ENCODE measurements at places on chromosomes 4 and X.

GRCh38 chrX:69125094-69125493, 40.2 kb downstream of the PJA1 start:
- no peaks in the 10 kb centered on the region for H3K27me3 ChIP-seq
- H3K27ac ChIP-seq: no peak overlapping the region
- no peak overlapping the region for H3K4me3 ChIP-seq
- no peak for DNase-seq

GRCh38 chrX:119529345-119530276, 35.6 kb downstream of the STEEP1 start:
- no peak for DNase-seq
- H3K27me3 ChIP-seq: no peaks in the 10 kb centered on the region
- no peaks in the 10 kb centered on the region for H3K4me1 ChIP-seq
- no peak overlapping the region for H3K4me3 ChIP-seq
- no peak overlapping the region for H3K27ac ChIP-seq

- no peaks in the 10 kb centered on the region for H3K36me3 ChIP-seq
- H3K27me3 ChIP-seq: no peaks in the 10 kb centered on the region
- DNase-seq: no peak
- H3K4me3 ChIP-seq: no peak overlapping the region
Measured at GRCh38 chr4:145709843-145710242, 29.9 kb downstream of the C4orf51 start.

- no peaks in the 10 kb centered on the region for H3K36me3 ChIP-seq
- H3K27me3 ChIP-seq: no peaks in the 10 kb centered on the region
- H3K27ac ChIP-seq: no peak overlapping the region
- DNase-seq: no peak
- H3K4me1 ChIP-seq: no peaks in the 10 kb centered on the region
Measured at GRCh38 chr4:123379392-123379791, 17.2 kb upstream of the SPRY1 start.

GRCh38 chr4:56183344-56183959, 203.8 kb downstream of the AASDH start:
- DNase-seq: no peak
- no peak overlapping the region for H3K4me3 ChIP-seq
- no peak overlapping the region for H3K27ac ChIP-seq
- H3K4me1 ChIP-seq: peaks cover 8% of the 10 kb centered on the region
- H3K27me3 ChIP-seq: no peaks in the 10 kb centered on the region

DNA sequence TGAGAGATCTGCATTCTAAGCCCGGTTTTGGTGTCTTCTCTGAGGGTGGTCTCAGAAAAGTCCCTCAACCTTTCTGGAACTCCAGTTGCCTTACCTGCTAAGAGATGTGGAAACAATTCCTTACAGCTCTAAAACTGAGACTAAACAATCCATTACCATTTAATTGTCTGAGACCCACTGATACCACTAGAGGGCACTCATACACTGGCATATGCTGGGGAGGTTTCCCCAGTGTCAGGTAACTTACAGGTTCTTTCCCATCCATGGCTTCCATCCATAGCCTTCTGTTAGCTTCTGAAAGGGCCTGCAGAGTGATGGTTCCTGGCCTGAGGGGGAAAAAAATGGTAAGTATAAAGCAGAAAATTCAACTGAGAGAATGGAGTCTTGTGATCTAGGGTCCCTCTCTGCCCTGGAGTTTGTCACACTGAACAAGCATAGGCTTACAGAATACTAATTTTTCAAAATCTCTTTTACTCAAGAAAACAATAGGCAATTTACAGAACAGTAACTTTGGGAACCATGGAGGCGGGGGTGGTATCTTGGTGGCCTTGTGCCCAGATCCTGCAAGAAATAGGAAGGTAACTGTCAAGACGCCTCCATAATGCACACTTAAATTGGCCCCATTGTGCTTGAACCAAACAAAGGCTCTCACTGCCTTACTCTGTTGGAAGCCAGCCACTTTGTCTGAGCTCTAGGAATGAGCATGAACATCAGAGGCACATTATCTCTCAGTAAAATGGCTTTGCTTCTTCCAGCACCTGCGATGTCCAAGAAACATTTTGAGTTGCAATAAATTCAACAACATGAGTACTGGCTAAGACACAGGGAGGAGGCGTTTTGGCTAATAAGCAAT, 236.1 kb downstream of the OPHN1 start:
- no peaks in the 10 kb centered on the region for H3K27me3 ChIP-seq
- no peak for DNase-seq
- H3K4me3 ChIP-seq: no peak overlapping the region
- peaks cover 5% of the 10 kb centered on the region for H3K36me3 ChIP-seq

- no peak overlapping the region for H3K27ac ChIP-seq
- no peaks in the 10 kb centered on the region for H3K27me3 ChIP-seq
- no peaks in the 10 kb centered on the region for H3K4me1 ChIP-seq
- H3K36me3 ChIP-seq: no peaks in the 10 kb centered on the region
Measured at GRCh38 chrX:39574178-39574577, 523.6 kb downstream of the BCOR start.

GRCh38 chr4:145830699-145831098, 107.9 kb downstream of the ZNF827 start:
- H3K4me3 ChIP-seq: no peak overlapping the region
- no peak overlapping the region for H3K27ac ChIP-seq
- no peak for DNase-seq

DNA sequence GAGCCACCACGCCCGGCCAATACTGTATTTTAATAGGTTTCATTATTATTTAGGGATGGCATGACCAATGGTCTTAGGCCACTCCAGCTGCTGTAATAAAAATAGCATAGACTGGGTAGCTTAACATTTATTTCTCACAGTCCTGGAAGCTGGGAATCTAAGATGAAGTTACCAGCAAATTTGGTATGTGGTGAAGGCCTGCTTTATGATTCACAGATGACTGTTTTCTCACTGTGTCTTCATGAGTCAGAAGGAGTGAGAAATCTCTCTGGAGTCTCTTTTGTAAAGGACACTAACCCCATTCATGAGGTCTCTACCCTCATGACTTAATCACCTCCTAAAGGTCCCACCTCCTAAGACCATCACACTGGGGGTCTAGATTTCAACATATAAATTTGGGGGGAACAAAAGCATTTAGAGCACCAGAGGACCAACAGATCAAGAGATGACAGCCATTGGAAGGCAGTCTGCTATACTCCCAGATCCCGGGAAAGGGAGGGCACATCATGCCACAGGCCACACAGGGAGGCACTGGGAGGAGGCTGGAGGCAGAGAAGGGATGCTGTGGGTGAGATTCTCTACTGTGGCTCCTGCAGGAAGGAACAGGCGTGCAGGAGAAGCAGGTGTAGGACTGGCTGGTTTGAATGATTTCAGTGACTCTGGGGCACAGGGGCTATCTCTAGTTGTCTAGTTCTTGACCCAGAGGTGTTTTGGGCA, 335.8 kb upstream of the SFRP2 start:
- no peak overlapping the region for H3K4me3 ChIP-seq
- no peaks in the 10 kb centered on the region for H3K36me3 ChIP-seq
- H3K27ac ChIP-seq: peak overlapping the region; percentile 45
- no peaks in the 10 kb centered on the region for H3K27me3 ChIP-seq
- H3K4me1 ChIP-seq: peaks cover 13% of the 10 kb centered on the region
- DNase-seq: no peak

GRCh38 chrX:130771230-130771629, 131.8 kb downstream of the ENOX2 start:
- H3K36me3 ChIP-seq: no peaks in the 10 kb centered on the region
- H3K4me1 ChIP-seq: peaks cover 11% of the 10 kb centered on the region
- no peaks in the 10 kb centered on the region for H3K27me3 ChIP-seq

DNA sequence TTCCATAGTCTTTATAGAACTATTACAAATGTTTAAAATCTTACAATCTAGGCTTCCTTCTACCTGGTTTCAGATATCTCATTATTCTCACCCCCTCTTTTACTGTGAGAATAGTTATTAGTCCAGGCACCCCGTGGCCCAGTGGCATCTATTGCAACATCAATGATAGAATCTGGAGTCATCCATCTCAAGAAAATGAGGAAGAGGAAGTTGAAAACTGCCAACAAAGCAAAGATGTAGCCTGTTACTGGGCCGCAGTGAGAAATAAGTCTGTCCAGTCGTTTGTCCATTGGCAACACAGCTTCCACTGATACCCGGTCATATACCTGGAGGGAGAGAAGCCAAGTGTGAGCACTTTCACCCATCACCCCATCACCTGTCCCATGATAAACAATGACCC, 6.0 kb upstream of the ASB11 start:
- peaks cover 36% of the 10 kb centered on the region for H3K36me3 ChIP-seq
- no peak for DNase-seq
- no peak overlapping the region for H3K4me3 ChIP-seq
- H3K27me3 ChIP-seq: no peaks in the 10 kb centered on the region

DNA sequence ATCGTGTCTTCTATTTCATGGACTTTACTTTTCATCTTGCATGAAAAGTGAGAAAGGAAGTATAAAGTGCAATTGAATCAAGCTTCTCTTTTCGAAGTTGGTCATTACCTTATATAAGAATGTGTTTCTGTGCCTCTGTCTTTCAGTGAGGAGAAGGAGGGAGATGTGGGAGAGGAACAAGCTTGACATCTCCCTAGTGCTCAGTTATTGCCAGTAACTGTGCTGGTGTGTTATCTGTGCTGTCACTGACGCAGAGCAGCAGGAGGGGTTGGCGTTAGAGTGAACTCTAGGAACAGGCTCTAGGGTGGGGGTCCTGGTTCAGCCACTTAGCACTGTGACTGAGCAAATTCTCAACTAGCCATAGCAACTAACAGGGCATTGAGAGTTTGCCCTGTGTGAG, 34.0 kb upstream of the TBC1D9 start:
- no peaks in the 10 kb centered on the region for H3K27me3 ChIP-seq
- H3K36me3 ChIP-seq: no peaks in the 10 kb centered on the region
- no peak for DNase-seq

DNA sequence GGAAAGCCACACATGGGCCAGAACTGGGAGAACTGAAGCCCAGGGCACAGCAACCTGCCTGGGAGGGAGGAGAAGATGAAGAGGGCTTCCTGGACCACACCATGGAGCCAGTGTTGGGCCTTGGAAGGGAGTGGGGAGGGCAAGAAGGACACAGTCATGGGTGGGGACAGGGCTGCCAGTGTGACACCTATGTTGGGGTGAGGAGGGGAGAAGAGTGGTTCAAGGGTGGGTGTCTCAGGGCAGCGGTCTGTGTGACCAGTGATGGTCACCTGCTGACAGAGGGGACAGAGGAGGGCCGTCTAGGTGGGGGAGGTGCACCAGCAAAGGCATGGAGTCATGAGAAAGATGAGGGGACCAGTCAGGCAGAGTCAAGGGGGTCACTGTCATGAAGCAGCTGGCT, 13.8 kb downstream of the MAGED2 start:
- no peak for DNase-seq
- no peaks in the 10 kb centered on the region for H3K36me3 ChIP-seq
- no peaks in the 10 kb centered on the region for H3K27me3 ChIP-seq

DNA sequence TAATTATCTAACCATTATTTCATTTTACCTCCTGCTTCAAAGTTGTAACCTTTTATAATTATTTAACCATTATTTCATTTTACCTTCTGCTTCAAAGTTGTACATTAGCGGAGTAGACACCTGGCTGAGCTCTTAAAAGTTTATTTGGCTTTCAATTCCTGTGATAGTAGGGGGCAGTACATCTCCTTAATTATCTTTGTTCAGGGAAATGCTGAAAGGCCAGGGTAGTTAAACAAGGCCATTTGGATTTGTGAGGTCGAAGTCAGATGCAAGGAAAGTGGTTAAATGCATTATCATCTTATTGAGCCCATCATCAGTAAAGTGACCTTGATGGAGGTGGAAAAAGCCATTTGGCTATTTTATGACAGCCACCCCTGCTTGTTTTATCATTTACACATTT, 210.6 kb downstream of the TENM3 start:
- no peak overlapping the region for H3K27ac ChIP-seq
- H3K4me1 ChIP-seq: no peaks in the 10 kb centered on the region
- H3K27me3 ChIP-seq: peaks cover 25% of the 10 kb centered on the region
- H3K36me3 ChIP-seq: no peaks in the 10 kb centered on the region

- H3K4me3 ChIP-seq: no peak overlapping the region
- H3K27ac ChIP-seq: no peak overlapping the region
- no peak for DNase-seq
- H3K27me3 ChIP-seq: no peaks in the 10 kb centered on the region
Measured at GRCh38 chrX:144722307-144722706, 525.0 kb upstream of the SPANXN1 start.

GRCh38 chrX:13256603-13257002, 63.2 kb downstream of the ATXN3L start:
- no peaks in the 10 kb centered on the region for H3K27me3 ChIP-seq
- DNase-seq: no peak
- H3K4me3 ChIP-seq: no peak overlapping the region
- H3K27ac ChIP-seq: no peak overlapping the region
- no peaks in the 10 kb centered on the region for H3K36me3 ChIP-seq

DNA sequence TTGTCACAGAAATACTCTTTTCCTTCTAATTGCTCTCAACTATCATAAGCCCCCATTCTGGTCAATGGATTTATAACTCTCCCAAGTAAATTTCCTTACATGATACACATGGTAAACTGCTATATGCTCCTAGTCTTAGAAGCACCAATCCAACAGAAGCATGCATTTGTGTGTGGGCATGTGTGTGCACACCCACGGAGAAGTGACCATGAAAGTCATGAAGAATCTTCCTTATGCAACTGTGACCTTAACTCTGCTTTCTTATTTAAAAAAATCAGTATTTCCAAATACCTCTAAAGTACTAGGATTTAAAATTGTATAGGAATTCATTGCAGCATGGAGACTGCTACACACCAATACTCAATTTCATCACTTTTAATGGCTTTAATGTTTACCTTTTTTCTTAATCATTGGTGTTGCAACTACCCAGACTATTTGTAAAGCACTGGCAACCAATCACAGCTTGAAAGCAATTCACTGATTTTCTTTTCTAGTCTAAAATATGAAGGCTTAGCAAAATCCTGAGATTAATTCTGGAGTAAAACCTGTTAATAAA, 47.6 kb downstream of the MAML3 start:
- DNase-seq: no peak

DNA sequence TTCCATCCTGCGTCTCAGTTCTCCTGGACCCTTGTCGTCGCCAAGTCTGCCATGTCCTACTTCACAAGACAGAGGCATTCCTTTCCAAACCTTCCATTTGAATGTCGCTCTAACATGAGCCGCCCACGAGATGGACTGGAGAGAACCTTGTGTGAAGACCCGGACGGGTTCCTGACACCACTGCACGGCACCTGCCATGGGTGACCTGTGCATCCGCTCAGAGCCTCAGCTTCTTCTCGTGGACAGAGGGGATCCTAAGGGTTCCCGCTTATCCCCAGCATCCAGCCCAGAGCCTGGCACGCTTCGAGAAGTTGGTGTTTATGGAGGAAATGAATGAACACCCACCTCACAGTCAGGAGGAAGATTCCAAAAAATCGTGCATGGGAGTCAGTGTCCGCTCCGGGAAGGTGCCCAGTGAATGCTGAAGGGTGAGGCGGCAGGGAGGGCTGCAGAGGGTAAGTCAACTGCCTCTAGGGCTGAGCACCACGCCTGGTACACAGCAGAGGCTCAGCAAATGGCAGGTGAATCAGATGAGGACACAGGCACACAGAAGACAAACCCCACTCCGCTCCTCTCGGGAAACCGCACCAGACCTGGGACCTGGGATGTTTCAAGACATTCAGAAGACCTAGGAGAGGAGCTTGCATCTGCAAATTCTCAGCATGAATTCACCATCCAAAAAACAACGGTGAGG, 52.6 kb downstream of the WFS1 start:
- no peak overlapping the region for H3K27ac ChIP-seq
- no peak for DNase-seq
- H3K4me1 ChIP-seq: no peaks in the 10 kb centered on the region
- no peaks in the 10 kb centered on the region for H3K36me3 ChIP-seq
- no peaks in the 10 kb centered on the region for H3K27me3 ChIP-seq

- no peaks in the 10 kb centered on the region for H3K4me1 ChIP-seq
- H3K27me3 ChIP-seq: no peaks in the 10 kb centered on the region
- no peak for DNase-seq
- no peak overlapping the region for H3K27ac ChIP-seq
Measured at GRCh38 chrX:101386542-101386885, 523 bp upstream of the BTK start.

Data from RWPE2 (cell line).